ENCODE measurements at places on chromosomes 13 and 19.

DNA sequence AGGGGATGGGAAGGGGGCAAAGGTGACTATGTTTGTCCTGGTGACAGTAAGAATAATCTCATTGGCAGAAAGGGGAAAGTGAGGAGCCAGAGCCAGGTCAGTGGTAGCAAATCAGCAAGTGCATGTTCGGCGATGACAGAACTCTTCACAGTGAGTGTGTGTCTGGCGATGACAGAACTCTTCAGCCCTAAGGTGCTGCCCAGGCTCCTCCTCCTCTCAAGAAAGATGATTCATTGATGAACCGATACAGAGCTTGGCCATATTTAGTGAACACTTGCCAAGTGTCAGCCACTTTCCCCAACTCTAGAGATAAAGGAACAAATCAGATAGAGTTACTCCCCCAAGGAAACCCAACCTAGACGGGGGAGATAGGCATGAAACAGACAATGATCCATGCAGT lies 199.3 kb upstream of the UBL3 start:
- no peak for DNase-seq

DNA sequence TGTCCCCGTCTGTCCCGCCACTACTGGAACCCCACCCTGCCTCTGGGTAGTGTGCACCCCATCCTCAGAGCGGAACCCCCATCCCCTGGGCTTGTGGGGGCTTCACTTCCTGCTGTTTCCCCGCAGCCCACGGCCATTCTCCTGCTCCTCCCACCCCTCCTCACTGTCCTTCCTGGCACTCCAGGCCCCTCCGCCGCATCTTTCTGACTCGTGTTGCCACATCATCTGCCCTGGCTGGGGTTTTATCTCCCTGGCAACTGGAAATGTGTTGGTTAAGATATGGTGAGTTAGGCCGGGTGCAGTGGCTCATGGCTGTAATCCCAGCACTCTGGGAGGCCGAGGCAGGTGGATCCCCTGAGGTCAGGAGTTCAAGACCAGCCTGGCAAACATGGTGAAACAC lies 37.3 kb downstream of the KDM4B start:
- no peak for DNase-seq

DNA sequence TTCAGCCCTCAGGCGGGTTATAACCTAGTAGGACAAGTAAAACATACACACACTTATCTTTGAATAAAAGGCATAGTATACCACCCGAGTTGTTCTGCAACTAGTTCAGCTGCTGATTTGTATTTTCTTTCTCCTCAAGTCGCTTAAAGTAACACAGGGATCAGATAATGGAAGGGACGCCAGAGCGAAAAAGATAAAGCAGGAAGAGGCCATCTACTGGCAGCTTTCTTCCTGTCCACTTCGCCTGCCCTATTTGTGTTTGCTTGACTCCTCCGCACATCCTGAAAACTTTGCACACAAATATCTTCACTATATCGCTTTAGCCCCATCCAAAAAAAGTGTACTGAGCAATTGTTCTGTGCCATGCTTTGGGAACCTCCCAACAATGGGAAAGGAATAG lies 238.0 kb upstream of the SOX21 start:
- DNase-seq, result no peak

DNA sequence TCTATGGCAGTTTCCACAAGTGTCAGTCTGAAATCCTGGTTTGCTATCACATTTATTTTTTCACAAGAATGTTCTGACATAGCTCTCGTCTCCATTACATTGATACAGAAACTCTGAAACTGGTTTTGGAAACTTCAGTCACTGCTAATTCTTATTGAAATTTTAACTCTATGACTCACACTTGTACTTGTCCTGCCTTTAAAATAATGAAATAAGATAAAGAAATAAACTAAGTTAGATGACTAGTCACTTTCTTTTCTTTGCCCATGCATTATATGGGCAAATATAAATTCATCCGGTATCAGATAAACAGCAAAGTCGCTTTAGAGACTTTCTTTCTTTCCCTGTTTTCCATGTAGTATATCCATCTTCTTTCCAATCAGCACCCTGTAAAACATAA lies 257.5 kb downstream of the PCDH9 start:
- no peak for DNase-seq

GRCh38 chr13:113815151-113816058 lies 48.5 kb downstream of the GAS6 start:
- DNase-seq, result no peak

DNA sequence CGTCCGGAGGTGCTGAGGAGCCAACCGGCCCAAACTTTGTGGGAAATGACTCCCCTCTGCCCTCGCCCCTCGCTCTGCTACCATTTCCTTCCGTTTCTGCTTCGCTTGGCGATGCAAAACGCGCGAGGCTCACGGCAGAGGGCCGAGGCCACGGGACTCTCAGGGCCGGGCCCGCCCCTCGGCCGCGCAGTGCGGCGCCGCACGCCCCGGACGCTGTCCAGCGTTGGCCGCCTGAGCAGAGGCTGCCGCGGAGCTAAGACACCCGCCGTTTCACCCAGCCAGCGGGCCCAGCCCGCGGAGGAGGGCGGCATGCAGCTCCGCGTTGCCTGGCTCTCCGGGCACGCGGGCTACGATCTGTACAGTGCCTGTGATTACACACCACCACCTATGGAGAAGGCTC lies 2.1 kb upstream of the ZNF578 start:
- no peak for DNase-seq

GRCh38 chr19:30253581-30253996 lies 118.6 kb upstream of the ZNF536 start:
- no peak for DNase-seq

- no peak for DNase-seq
Measured at GRCh38 chr19:34171539-34171876, 796 bp upstream of the LSM14A start.

GRCh38 chr13:111259058-111259457 lies 61.4 kb upstream of the TEX29 start:
- no peak for DNase-seq

GRCh38 chr19:39843919-39844793 lies 2.0 kb downstream of the FBL start:
- no peak for DNase-seq

DNA sequence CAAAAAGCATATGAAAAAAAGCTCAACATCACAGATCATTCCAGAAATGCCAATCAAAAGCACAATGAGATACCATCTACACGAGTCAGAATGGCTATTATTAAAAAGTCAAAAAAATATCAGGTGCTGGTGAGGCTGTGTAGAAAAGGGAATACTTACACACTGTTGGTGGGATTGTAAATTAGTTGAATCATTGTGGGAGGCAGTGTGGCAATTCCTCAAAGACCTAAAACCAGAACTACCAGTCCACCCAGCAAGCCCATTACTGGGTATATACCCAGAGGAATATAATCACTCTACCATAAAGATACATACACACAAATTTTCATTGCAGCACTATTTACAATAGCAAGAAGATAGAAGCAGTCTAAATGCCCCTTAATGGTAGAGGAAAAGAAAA lies 529.9 kb downstream of the SLITRK1 start:
- DNase-seq, result no peak

DNA sequence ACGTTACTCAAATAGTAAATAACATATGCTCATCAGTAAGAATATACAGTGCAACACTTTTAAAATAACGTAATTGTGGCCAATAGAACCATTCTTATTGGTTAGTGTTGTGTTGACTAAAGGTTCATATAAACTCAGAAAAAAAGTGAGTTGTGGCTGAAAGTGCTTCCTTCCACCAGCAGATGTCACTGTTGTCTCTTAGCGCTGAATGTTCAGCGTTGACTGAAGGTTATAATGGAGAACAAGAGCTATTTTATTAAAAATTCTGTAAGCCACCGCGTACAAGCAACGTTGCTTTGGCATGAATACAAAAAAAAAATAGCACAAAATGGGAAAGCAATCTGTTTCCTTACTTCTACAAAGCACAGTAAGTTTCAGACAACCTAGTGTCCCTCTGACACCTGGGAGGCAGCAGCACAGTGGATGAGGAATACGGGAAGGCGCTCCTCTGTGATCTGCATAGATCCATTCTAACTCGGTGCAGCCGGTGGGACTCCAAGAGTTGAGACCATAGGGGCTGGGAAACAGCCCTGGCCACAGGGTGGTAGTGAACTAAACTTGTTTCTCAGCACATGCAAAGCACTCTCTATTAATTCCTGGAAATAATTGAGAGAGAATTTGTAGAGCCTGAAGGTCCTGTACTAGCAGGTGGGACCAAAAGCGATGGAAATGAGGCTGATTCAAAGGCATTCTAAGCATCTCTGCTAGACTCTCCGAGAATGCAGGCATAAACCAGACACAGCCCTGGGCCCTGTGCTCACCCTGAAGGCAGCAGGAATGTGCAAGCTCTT lies 23.9 kb upstream of the OXGR1 start:
- no peak for DNase-seq

- DNase-seq, result no peak
Measured at GRCh38 chr19:45348367-45349125, 8.0 kb downstream of the KLC3 start.

DNA sequence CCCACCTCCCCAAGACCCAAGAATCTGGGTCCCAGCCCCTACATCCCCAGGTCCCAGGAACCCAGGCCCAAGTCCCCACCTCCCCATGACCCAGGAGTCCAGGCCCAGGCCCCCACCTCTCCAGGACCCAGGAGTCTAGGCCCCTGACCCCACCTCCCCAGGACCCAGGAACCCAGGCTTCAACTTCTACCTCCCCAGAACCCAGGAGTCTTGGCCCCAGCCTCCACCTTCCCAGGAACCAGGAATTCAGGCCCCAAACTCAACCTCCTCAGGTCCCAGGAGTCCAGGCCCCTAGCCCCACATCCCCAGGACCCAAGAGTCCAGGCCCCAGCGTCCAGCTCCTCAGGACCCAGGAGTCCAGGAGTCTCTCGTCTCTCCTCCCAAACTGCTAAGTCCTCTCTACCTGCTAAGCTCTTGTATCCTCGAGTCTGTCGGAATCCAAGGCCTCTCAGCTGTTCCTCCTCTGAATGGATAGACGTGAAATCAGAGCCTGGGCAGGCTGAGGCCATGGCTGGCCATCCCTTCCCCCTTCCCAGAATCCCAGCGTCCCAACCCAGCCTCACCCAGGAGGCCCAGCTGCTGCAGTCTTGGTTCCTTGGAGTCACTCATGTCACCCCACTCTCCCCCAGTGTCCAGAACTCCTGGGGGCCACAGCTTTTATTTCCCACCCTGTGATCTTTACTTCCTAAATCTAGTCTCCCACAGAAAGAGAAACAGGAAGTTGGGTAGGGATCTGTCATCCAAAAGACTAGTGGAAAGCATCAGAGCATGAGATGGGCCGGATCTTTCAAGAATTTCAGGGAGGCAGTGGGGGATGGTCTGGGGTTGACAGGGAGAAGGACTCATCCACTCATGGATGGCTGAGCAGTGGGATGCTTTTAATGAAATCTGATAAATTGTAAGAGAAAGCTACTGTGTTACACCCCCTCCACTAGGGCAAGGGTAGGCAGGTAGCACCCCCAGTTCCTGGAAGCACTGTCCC lies at the start of gene CD209:
Gene CD209 (minus strand): TSS at position 632 of the 982 bp plus-strand sequence. CDS start 23 bp downstream, at position 609.
- DNase-seq, result no peak

- no peak for DNase-seq
Measured at GRCh38 chr13:79448413-79448812, 32.5 kb upstream of the NDFIP2 start.

DNA sequence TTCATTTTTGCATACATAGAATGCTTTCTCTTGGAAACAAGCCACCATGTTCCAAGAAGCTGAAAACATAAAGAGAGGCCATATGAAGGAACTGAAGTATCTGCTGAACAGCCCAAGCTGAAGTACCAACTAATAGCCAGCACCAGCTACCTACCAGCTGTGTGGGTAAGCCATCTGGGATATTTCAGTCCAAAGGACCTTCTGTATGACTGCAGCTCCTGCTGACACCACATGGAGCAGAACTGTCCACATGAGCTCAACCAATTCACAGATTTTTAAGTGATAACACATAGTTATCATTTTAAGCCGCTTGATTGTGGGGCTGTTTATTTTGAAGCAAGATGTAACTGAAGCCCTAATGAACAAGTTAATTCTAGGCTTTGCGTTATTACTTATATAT lies 621.1 kb upstream of the KLHL1 start:
- no peak for DNase-seq

GRCh38 chr13:76804801-76805200 lies 81.4 kb downstream of the KCTD12 start:
- no peak for DNase-seq
